ENCODE measurements at places on chromosomes 2 and 18. TPM values are rescaled to one million over a fixed set of nuclear protein-coding genes. Genes with fewer than 3 reads are reported as not detected.

GRCh38 chr18:26943906-26944305, 78.4 kb upstream of the AQP4 start:
- DNase-seq, result no peak

GRCh38 chr2:2823061-2823753, 492.1 kb upstream of the MYT1L start:
- DNase-seq, result no peak

DNA sequence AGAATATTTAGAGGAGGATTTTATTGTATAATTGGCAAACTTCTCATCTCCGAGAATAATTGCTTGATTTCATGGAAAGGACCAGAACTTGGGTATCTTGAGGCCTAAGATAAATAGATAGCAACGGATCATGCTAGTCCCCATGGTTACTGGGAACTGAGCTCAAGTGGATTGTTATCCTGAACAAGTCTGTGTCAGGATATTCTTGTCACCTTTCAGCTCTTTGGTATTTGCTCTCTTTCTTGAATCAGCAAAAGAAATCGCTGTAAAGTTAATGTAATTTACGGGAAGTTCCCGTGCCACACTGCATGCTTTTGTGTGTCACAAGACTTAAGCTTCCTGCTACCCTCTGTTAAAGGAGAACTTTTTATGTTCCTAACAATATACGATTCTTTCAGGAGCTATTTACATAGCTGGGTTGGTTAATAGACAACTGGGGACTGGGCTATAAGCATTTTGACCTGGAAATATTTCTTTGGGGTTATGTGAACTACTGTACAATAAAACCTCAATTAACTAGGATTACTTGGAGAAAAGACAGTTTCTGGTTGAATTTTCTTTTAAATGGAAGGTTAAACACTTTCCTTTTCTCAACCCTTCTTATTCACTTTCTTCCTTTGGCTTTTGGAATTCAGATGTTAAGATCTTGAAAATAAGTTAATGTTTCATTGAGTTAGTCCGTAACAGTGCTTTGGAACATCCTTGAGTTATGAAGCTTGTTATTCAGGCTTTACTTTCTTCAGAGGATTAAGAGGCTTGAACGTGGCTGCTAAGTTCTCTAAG, 151.2 kb downstream of the FMNL2 start:
- no peak for DNase-seq

GRCh38 chr18:634551-635045, 22.9 kb upstream of the TYMS start:
- DNase-seq, result no peak

The ERMN gene
- total RNA-seq, result 0.44 TPM

Measured in neural crest cell (in vitro differentiated cells).